KBM-7 (cell line): ENCODE measurements at places on chromosomes 4 and X.

DNA sequence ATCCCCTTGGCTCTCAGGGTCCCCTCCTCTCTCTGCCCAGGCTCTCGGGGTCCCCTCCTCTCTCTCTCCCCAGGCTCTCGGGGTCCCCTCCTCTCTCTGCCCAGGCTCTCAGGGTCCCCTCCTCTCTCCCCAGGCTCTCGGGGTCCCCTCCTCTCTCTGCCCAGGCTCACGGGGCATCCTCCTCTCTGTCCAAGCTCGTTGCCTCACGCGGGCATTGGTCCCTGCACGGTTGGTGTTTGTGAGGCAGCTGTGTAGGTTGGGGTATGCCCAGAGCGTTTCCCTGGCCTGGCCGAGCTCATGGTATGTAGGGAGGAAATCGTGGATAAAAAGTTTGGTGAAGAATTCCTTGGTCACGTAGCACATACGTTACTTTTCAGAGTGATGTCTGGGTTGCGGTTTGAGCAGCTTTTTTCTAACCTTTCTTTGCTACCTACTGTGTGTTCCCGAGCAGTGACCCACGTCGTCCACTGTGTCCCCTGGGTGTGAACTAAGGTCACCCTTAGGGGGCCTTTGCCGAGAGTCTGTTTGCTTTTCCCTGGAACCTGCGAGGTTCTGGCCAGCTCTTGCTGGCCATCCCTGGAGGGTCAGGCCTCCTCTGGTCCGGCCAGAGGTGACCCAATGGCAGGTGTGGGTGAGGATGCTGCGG lies 36.6 kb downstream of the PCGF3 start:
- DNase-seq = no peak

DNA sequence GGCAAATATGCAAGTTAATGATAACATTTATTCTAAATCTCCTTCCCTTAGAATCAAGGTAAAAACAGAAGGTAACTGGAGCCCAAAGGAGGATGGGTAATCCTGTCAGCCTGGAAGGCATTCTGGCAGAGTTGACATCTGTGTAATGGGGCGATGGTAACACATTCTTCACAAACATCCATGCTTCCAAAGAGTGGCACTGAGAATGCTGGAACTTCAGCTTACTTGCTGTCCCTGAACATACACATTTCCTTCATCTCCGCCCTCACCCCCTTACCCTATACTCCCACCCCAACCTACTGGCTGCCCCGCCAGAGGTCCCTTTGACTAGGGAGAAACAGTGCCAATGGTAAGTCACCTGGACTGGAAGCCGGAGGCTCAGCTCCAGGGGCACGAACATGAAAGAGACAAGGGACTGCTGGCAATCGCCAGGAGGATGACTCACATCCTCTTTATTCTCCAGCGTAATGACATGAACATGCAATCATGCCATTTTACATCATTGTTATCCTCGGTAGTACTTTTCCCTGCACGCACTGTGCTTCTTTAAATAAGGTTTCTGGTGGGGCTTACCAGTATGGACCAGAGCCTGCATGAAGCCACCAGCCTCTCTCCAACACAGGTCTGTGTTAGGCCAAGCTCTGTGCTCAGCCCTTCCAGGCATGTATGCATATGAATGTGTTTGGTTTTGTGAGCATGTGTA lies 694.2 kb upstream of the TENM3 start:
- no peak for DNase-seq

- DNase-seq = no peak
Measured at GRCh38 chrX:11311706-11312105, 18.5 kb downstream of the AMELX start.

DNA sequence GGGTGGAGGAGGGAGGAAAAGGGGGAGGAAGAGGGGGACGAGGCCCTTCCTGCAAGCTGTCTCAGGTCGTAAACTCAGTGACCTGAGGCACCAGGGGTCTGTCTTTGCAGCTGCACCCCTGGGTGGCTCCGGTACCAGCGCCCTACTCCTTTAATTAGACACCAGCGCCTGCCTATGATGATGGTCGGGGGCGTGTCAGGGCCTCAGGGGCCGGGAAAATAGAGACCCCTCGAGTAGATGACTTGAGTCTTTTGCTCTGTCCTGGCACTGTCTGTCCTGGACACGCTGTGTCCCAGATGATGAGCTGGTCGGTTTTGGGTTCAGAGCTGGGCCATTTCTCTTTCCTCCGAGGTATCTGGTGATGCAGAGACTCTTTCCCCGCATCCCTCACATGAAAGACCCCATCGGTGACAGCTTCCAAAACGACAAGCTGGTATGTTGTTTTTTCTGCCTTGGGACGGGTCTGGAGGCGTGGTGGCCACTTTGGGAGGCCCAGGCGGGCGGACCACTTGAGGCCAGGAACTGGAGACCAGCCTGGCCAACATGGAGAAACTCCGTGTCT lies 11.2 kb downstream of the SLC25A6 start:
- peak; percentile 68 for DNase-seq
